ENCODE measurements at places on chromosomes 12 and 14.
A peak's percentile ranks its signal among the peaks of the same experiment; 100 is the strongest.

- peak; percentile 92 for DNase-seq
- no peaks in the 10 kb centered on the region for H3K27me3 ChIP-seq
- H3K4me3 ChIP-seq, result peak within 1 kb of the TSS; percentile 100
- peak within 1 kb of the TSS; percentile 99 for H3K27ac ChIP-seq
- H3K4me1 ChIP-seq, result peaks cover 33% of the 10 kb centered on the region
- no peaks in the 10 kb centered on the region for H3K36me3 ChIP-seq
Observed at GRCh38 chr14:70907176-70907995, at the start of gene PCNX1. PCNX1 (plus strand) TSS chr14:70907459; CDS start chr14:70907851, 392 bp downstream.

- H3K36me3 ChIP-seq, result peaks cover 8% of the 10 kb centered on the region
- peaks cover 42% of the 10 kb centered on the region for H3K4me1 ChIP-seq
- peak overlapping the region; percentile 97 for H3K4me3 ChIP-seq
- DNase-seq, result peak; percentile 77
Observed at GRCh38 chr14:45251912-45252311, 1.1 kb downstream of the MIS18BP1 start.

DNA sequence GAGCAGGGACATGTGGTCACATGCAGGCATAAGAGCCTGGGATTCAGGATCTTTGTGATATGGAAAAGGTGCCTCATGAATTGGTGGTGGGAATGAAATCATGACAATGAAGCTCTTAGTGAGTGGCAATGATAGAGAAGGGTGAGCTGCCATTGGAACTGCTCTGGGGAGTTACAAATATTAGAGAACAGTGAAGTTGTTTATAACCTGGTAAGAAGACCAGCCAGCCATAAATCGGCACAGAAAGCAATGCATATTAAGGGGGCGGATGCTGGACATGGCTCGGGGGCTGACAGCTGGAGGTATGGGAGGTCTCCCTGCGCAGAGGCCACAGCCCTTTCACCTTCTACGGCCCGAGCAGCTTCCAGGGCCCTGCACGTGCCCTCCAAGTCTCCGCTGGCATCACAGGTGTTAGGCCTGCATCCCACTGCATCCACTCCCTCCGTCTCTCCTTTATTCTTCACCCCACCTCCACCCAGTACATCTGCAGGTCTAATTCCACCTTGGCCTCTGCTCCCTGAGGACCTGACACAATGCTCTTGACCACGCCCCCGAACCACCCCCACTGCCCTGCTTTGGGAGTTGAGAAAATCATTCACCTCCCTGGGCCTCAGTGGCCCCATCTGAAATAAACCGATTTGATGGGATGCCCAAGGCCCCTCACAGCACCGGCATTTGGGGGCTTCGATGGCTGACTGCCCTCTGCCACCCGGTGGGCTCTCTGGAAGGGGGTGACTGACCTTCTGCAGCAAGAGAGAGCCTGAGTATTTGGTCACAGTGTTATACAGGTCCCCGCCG is 4.1 kb downstream of the CACNA2D4 start:
- H3K4me3 ChIP-seq, result no peak overlapping the region
- H3K4me1 ChIP-seq, result peaks cover 31% of the 10 kb centered on the region
- DNase-seq, result no peak

GRCh38 chr12:130644566-130644965 is 71.5 kb downstream of the RIMBP2 start:
- H3K36me3 ChIP-seq, result no peaks in the 10 kb centered on the region
- H3K4me3 ChIP-seq, result no peak overlapping the region
- no peak overlapping the region for H3K27ac ChIP-seq
- H3K27me3 ChIP-seq, result no peaks in the 10 kb centered on the region

DNA sequence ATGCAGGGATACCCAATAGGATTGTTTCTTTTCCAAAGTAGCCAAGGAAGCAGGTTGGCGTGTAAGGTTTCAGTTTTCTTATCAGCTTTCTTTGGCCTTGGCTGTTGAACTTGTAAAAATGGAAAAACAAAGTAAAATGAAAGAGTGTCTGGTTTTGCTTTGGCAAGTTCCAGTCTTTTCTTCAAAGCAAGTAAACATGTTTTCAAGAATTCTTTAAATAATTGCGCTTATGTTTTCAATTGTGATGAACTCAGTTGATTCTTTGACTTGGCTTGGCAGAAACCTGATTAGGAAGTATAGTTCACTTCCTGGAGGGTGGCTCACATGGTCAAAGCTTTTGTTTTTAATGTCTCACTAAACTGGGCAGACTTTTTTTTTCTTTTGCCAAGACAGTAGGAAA is 112.2 kb upstream of the USP44 start:
- H3K36me3 ChIP-seq, result no peaks in the 10 kb centered on the region
- no peak overlapping the region for H3K27ac ChIP-seq
- H3K27me3 ChIP-seq, result peaks cover 19% of the 10 kb centered on the region
- H3K4me3 ChIP-seq, result no peak overlapping the region
- DNase-seq, result no peak

DNA sequence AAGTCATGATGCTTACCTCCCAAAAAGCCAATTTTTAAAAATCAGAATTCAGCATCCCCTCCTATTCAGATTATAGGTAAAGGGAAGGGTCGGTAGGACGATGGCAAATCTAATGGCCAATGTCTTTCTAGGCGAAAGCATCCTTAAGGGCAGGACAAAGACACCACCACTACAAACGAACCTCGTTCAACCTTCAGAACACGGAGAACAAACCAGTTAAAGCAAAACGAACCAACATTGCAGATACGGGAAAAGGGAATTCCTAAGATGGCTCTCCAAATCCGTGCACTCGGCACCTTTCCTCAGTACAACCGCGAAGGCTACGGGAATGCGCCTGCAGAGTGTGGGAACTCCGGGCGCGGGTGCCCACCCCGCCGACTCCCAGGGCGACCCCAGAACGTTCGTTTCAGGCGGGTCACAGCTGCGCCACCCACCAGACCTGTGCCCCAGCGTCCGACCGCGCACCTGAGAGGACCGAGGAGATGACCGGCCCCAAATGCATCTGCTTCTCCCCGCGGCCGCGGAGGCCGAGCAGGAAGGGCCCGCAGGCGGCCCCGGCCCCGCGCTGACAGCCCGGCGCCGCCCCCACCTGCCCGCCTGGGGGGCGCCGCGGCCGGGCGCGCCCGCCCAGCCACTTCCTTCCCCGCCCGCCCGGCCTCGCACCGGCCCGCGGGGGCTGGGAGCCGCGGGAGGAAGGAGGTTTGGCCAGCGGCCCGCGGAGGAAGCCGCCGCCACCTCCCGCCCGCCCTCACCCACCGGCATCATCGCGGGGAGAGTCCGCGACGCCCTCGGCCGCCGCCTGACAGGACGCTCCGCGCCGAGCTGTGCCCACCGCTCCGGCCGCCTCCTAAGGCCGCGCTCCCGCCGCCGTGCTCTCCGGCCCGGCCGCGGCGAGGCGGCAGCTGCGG is 578 bp downstream of the PPP1R13B start:
- no peak for DNase-seq
- peaks cover 6% of the 10 kb centered on the region for H3K27me3 ChIP-seq
- peak overlapping the region; percentile 96 for H3K4me3 ChIP-seq
- H3K36me3 ChIP-seq, result no peaks in the 10 kb centered on the region
- peak overlapping the region; percentile 90 for H3K27ac ChIP-seq

- DNase-seq, result no peak
- no peaks in the 10 kb centered on the region for H3K4me1 ChIP-seq
- no peak overlapping the region for H3K4me3 ChIP-seq
Observed at GRCh38 chr14:106174206-106174605, 647.8 kb downstream of the TMEM121 start.

- H3K36me3 ChIP-seq, result peaks cover 5% of the 10 kb centered on the region
- peaks cover 65% of the 10 kb centered on the region for H3K27me3 ChIP-seq
- H3K4me3 ChIP-seq, result no peak overlapping the region
- H3K27ac ChIP-seq, result no peak overlapping the region
- DNase-seq, result no peak
Observed at GRCh38 chr14:85533023-85533860, 3.3 kb downstream of the FLRT2 start.

DNA sequence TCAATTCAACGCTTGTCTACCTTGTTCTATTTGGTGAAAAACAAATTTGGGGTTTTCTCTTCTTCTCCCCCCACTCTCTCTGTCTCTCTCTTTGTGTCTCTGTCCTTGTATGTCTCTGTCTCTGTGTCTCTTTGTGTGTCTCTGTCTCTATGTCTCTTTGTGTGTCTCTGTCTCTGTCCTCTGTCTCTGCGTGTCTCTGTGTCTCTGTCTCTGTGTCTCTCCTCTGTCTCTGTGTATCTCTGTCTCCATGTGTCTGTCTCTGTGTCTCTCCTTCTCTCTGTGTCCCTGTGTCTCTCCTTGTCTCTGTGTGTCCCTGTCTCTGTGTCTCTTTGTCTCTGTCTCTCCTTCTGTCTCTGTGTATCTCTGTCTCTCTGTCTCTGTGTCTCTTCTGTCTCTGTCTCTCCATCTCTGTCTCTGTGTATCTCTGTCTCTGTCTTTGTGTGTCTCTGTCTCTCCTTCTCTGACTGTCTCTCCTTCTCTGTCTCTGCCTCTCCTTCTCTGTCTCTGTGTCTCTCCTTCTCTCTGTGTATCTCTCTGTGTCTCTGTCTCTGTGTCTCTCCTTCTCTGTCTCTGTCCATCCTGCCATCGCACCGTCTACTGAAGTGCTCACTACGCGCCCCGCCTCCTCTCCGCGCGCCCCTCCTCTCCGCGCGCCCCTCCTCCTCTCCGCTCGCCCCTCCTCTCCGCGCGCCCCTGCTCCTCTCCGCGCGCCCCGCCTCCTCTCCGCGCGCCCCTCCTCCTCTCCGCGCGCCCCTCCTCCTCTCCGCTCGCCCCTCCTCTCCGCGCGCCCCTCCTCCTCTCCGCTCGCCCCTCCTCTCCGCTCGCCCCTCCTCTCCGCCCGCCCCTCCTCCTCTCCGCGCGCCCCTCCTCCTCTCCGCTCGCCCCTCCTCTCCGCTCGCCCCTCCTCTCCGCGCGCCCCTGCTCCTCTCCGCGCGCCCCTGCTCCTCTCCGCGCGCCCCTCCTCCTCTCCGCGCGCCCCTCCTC is 12.8 kb downstream of the LRCOL1 start:
- H3K27me3 ChIP-seq, result peaks cover 33% of the 10 kb centered on the region
- H3K4me1 ChIP-seq, result peaks cover 30% of the 10 kb centered on the region
- peak overlapping the region; percentile 90 for H3K4me3 ChIP-seq
- H3K36me3 ChIP-seq, result no peaks in the 10 kb centered on the region
- DNase-seq, result no peak

GRCh38 chr14:33035416-33036194 is 96.9 kb downstream of the NPAS3 start:
- no peak overlapping the region for H3K27ac ChIP-seq
- no peak overlapping the region for H3K4me3 ChIP-seq
- H3K4me1 ChIP-seq, result no peaks in the 10 kb centered on the region

DNA sequence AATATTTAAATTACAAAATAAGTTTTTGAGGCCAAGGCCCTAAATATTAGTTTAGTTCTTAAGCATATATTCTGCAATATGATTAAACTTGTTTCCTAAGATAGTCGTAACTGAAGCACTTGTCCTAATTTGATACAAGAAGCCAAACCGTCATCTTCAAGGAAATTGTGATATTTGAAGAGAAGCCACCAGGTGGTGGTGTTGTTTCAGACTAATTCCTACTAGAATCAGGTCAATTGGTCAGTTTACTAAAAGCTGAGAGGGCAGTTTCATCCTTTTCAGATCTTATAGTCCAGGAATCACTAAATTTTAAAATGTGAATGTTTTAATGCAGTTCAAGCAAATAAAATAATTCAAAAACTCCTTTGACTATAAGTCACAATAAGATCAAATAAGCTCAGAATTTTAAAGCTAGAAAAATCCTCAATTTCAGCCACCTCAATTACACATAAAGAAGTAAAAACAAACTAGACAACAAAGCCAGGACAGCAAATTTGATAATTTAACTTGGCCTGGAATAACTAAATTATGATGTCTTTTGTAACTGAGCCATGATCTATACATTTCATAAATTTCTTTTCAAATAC is 7.1 kb upstream of the ARL1 start:
- H3K4me1 ChIP-seq, result no peaks in the 10 kb centered on the region
- no peaks in the 10 kb centered on the region for H3K36me3 ChIP-seq
- no peak overlapping the region for H3K4me3 ChIP-seq
- no peaks in the 10 kb centered on the region for H3K27me3 ChIP-seq

GRCh38 chr12:25197608-25198007 is 2.6 kb downstream of the ETFRF1 start:
- no peak for DNase-seq
- H3K4me1 ChIP-seq, result peaks cover 50% of the 10 kb centered on the region
- H3K27me3 ChIP-seq, result no peaks in the 10 kb centered on the region

GRCh38 chr12:32559434-32559833 is 119.7 kb upstream of the DNM1L start:
- no peak for DNase-seq
- H3K27ac ChIP-seq, result peak overlapping the region; percentile 77
- H3K4me1 ChIP-seq, result peaks cover 24% of the 10 kb centered on the region
- no peak overlapping the region for H3K4me3 ChIP-seq
- H3K36me3 ChIP-seq, result no peaks in the 10 kb centered on the region

DNA sequence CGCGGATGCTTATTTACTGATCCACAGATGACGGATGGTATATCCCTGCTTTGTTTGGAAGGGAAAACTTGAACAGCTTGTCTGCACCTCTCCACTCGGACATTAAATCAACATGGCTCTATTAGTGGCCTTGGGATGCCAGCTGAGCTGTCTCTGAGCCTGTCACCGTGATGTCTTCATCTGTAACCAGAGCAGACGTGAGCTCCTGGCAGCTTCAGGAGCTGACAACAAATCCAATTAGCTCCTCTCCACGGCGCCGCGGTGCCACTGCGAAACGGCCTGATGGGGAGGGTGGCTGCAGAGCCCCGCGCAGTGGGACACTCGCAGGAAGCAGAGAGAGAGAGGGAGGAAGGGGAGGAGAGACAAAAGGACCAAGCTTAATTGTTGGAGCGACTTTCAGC is 112.3 kb downstream of the PAPOLA start:
- H3K27ac ChIP-seq, result no peak overlapping the region
- H3K4me1 ChIP-seq, result no peaks in the 10 kb centered on the region
- H3K27me3 ChIP-seq, result peaks cover 10% of the 10 kb centered on the region
- no peaks in the 10 kb centered on the region for H3K36me3 ChIP-seq

- H3K36me3 ChIP-seq, result peaks cover 12% of the 10 kb centered on the region
- no peak overlapping the region for H3K27ac ChIP-seq
- no peak for DNase-seq
- H3K4me1 ChIP-seq, result no peaks in the 10 kb centered on the region
Observed at GRCh38 chr12:115953450-115953849, 324.0 kb downstream of the MED13L start.

DNA sequence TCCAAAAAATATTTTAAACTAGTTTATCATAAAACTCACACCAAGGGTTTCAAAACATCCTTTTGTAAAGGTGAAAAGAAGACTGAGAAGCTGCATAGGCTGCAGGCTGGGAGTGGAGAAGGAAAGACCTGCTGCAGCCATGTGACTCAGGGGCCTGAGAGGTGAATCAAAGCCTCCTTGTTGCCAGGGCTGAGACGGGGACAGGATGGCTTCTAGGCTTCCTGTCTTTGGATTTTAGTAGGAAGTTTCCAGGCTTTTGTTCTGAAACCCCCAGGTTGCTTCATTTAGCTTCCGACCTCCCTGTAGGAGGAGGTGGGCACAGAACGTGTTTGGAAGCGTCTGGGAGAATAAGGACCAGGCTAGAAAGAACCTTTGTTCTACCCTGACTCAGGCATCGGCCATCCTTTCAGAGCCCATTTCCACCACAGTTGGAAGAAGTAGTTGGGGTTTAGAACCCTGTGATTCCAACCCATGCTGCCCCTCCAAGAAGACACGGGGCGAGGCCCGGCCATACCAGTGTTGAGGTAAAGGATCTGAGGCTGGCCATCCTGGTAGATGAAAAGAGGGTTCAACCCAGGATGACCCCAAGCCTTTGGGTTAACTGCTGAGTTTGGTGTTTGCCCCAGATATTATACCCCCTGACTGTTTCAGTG is 122.4 kb downstream of the SLC25A47 start:
- H3K4me3 ChIP-seq, result no peak overlapping the region
- no peaks in the 10 kb centered on the region for H3K27me3 ChIP-seq
- H3K27ac ChIP-seq, result no peak overlapping the region
- DNase-seq, result no peak
- H3K36me3 ChIP-seq, result peaks cover 4% of the 10 kb centered on the region

- no peaks in the 10 kb centered on the region for H3K27me3 ChIP-seq
- DNase-seq, result no peak
- H3K27ac ChIP-seq, result no peak overlapping the region
- H3K36me3 ChIP-seq, result no peaks in the 10 kb centered on the region
Observed at GRCh38 chr14:100448376-100448775, 125.2 kb downstream of the SLC25A47 start.
